ENCODE measurements at places on chromosomes 6 and 20. TPM values are rescaled to one million over a fixed set of nuclear protein-coding genes. Genes with fewer than 3 reads are reported as not detected.

DNA sequence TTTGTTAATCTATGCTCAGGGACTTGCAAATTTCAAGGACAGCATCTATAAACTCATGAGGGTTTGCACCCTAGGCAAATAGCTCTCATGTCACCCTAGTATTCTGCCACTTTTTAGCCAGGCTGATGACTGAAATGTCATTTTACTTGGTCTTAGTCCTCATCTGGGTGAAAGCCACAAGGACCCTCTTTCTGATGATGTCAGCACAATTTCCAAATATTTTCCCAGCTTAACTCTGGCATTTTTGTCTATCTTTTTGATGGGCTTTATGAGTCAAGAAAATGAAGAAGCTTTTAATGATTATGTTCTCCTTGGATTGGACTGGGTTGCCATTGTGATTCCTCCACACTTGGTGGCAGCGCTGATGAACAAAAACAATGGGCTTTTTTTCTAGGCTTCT, 420.1 kb upstream of the BTBD3 start:
- no peak for DNase-seq

DNA sequence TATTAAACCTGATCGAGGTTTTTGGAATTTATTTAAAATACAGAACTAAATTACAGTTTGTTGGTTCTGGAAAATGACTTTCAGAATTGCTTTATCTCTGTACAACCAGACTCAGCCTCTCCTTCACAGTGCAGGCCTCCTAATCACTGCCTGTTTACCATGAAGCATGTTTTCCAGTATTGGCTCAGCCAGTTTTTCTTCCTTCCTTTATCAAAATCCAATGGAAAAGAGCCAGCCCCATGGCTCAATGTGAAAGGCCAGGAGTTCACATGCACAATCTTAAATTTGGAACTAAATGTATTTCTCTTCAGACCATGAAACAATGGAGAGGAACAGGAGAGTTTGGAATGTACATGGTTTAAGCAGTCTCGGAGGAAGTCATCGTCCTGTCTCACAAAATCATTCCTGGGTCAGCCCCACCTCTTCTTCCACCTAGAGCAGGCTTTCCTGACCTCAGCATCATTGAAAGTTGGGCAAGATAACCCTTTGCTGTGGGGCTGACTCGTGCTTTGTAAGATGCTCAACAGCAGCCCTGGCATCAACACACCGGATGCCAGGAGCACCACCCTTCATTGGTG, 680.9 kb upstream of the AGPAT4 start:
- DNase-seq, result no peak

GRCh38 chr20:40307268-40307667, 381.8 kb downstream of the MAFB start:
- no peak for DNase-seq

The PSORS1C2 gene
- not detected for polyA plus RNA-seq

The COL11A2 gene
- 1.1 TPM for polyA plus RNA-seq

All from SK-N-SH (cell line).